Heart left ventricle (tissue), 16 donors: ENCODE measurements at places on chromosomes 13 and 19. TPM values are rescaled to one million over a fixed set of nuclear protein-coding genes. Genes with fewer than 3 reads are reported as not detected.

Gene ZNF723
- not detected for total RNA-seq

DNA sequence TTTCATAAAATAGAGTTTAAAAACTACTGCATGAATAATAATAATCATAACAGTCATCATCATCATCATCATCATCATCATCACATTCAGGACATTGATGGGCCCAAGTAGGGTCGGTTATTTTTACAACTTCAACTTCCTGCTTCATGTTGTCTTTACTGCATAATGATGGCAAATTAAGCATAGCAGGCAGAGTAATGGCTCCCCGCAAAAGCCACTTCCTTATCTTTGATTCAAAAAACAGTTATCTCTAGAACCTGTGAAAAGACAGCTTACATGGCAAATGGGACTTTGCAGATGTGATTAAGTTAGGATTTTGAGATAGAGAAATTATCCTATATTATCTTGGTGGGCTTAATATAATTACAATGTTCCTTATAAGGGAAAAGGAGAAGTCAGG lies 792.9 kb downstream of the LIG4 start:
- DNase-seq = no peak

Gene EHD2
- 82.4 TPM for total RNA-seq

DNA sequence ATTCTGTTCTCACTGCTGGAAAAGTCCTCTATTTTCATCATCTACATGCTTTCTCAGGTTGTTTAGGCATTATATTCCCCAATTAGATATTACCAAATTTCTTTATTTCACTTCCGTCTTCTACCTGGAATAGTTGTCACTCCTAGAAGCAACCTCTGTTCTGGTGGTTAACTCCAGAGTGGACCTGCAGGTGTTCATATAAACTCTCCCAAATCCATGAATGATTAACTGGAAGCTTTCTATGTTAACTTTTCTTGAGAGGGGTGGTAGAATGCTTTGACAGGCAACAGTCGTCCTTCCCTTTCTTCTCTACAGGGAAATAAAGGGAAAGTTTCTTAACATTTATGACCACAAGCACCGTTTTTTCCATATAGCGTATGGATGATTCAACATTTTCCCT lies 48.4 kb upstream of the UFM1 start:
- no peak for DNase-seq

Gene CEACAM7
- not detected for total RNA-seq

Gene KIR2DL4
- total RNA-seq = not detected

DNA sequence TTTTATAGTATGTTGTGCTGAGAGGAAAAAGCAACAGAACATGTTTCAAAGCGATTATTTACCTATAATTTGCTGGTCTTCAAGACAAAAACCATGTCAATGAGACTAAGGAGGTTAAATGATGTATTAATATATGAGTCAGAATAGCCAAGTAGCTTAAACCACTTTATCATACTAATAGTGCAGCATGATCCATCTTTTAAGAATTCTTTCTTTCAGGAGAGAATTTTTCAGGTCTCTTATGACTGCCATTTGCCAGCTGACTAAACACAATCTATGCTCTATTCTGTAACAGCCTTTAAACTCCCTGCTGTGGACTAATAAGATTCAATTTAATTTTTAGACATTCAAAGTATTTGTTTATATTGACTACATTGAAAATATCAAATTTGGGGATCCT lies 93.7 kb downstream of the TRPC4 start:
- no peak for DNase-seq

Gene CCNE1
- total RNA-seq = 2.0 TPM

- no peak for DNase-seq
Measured at GRCh38 chr19:39568604-39569003, 28.6 kb upstream of the EID2 start.

- DNase-seq = no peak
Measured at GRCh38 chr13:59488436-59488835, 675.3 kb downstream of the DIAPH3 start.

Gene ZNF541
- 0.73 TPM for total RNA-seq

- no peak for DNase-seq
Measured at GRCh38 chr13:113734826-113735125, 24.2 kb upstream of the TMEM255B start.

Gene PMIS2
- not detected for total RNA-seq

Gene GPR12
- 0.20 TPM for total RNA-seq

DNA sequence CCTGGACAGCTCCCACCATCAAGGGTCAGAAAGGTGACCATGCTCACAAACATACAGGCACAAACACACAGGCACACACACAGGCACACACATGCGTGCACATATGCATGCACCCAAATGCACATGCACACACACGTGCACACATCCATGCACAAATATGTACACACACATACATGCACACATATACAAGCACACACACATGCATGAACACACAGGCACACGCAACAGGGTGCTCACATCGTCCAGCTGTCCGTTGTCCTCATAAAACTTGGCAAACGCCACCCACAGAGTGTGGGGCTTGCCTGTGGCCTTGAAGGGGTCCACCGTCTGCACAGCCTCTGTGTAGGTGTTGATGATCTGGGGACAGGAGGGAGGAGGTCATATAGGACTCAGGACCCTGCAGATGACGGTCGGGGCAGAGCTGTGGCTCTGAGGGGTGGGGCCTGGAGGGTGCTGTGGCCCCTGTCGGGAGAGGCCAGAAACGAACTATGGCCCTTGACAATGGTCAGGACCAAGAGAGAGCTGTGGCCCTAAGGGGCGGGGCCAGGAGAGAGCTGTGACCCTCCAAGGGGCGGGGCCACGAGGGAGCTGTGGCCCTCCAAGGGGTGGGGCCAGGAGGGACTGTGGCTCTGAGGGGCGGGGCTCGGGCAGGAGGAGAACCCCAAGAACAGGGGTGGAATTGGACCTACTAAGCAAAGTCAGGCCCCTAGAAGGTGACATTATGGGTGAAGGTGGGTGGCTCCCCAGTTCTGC lies 6.2 kb downstream of the XAB2 start:
- DNase-seq = no peak

Gene IGFL2
- total RNA-seq = not detected

DNA sequence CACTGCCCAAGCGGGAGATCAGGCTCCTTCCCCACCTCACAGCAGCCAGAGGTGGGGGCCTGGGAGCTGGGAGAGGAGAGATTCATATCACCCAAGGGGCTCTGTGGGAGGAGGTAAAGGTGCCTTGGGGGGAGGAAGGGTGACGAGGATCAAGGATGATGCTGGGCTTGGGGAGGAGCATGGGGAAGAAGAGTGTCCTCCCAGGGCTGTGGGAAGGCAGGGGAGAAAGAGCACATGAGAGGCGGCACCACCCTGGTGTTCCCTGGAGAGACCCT lies 82.7 kb downstream of the ANKRD10 start:
- DNase-seq = no peak

DNA sequence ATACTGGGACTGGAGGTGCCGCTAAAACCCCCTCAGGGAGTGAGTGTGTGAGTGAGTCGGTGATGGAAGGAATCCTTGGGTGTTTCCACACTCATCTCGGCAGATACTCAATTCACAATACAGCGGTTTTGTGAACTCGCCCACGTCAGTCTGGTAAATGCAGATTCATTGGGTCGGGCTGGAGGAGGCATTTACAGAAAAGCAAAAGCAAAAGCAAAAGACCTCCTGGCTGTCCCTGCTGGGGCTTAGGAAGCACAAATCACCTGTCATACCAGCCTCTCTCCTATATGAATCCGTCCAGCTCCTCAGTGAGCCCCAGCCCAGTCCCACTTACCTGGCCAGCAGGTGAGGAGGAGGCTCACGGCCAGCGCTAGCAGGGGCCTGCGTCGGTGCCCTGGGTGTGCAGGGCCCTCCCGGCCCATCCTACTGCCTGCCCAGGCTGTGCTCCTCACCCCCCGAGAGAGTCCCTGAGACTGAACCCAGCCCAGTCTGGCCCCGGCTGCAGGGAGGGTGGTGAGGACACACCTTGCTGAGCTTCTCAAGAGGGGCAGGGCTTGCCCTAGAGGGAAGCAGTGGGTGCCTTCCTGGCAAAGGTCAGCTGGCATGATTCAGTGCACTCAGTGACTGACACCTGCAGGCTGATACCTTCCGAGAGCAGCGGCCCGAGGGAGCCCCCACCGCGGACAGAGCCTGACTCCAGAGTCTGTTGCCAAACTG lies at the start of gene MUC16:
Gene MUC16 (minus strand): TSS at position 475 of the 717 bp plus-strand sequence.
- DNase-seq = no peak

- peak; percentile 91 for DNase-seq
Measured at GRCh38 chr19:10270616-10271394, at the start of gene ICAM1. TSS of gene ICAM1 (plus strand) at chr19:10271120. CDS start at chr19:10271160, 40 bp downstream.

GRCh38 chr13:114079601-114080536 lies 52.6 kb downstream of the RASA3 start:
- no peak for DNase-seq

- no peak for DNase-seq
Measured at GRCh38 chr13:24253520-24254145, 55.7 kb upstream of the C1QTNF9 start.

Gene IGFL1
- total RNA-seq = not detected

DNA sequence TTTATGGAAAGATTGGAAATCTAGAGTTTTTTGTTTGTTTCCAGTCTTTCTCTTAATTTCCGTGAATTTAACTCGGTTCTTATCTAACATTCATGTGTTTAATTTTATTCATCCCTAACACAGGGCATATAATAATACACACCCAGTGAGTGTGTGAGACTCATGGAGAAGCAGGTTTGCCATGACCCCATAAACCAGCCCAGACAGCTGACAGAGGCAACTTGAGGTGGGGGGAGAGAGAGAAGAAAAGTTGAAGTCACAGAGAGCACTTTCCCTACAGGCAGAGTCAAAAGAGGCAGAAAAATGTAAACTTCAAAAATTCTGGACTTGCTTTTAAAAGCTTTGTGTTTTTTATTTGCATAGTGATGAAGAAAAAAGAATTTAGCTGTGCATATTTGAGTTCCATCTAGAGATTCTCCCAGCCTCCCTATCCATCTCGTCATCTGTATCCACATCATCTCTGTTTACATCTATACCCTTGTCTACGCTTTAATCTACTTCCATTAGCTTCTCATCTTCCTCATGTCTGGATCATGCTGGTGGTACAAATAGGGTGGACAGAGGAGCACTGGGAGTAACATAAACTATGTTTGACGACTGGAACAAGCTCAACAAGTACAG lies 60.2 kb downstream of the THSD1 start:
- DNase-seq = no peak

Gene ZBTB32
- total RNA-seq = not detected

GRCh38 chr13:41675306-41675705 lies 218.0 kb downstream of the RGCC start:
- DNase-seq = no peak

GRCh38 chr13:75935805-75936204 lies 299.7 kb downstream of the LMO7 start:
- no peak for DNase-seq

DNA sequence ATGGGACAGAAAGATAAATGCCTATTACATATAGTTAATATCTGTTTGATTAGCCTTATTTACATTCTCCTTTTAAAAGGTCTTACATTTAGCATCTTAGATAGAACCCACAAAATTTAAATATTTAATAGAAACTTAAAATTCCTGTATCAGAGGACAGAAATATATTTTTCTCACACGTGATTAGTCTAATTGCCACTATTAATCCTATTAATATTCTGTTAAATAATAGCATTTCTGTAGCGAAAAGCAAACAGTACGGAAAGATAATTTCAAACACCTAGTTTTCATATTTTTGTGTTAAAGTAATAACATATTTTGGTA lies 380 bp upstream of the ZNF30 start:
- DNase-seq = no peak

Gene NTN5
- total RNA-seq = 0.20 TPM

GRCh38 chr13:29810145-29810742 lies 40.2 kb downstream of the UBL3 start:
- no peak for DNase-seq

Gene CD37
- 4.2 TPM for total RNA-seq

- DNase-seq = no peak
Measured at GRCh38 chr19:12350185-12350889, 15.1 kb downstream of the ZNF442 start.

DNA sequence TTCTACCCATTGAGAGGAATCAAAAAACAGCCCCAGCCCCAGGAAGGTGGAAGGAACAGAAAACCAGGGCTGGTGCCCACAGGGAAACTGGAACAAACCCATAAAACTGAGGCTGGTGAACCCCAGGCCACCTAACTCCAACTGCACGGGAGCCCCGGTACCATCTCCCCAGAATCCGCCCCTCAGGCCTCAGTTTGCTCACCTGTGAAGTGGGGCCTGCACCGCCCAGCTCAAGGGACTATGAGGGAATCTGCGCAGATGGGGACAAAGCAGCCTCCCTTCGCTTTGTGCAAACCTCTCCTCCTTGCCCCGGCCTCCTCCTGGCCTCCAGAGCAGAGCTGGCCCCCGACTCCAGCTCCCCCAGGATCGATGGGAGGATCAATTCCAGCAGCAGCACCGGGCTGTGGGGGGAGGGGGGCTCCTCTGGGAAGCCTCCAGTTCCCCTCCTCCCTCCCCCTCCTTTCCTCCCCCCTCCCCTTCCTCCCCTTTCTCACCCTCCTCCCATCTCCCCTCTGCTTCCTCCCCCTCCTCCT lies 9.1 kb upstream of the ONECUT3 start:
- no peak for DNase-seq

DNA sequence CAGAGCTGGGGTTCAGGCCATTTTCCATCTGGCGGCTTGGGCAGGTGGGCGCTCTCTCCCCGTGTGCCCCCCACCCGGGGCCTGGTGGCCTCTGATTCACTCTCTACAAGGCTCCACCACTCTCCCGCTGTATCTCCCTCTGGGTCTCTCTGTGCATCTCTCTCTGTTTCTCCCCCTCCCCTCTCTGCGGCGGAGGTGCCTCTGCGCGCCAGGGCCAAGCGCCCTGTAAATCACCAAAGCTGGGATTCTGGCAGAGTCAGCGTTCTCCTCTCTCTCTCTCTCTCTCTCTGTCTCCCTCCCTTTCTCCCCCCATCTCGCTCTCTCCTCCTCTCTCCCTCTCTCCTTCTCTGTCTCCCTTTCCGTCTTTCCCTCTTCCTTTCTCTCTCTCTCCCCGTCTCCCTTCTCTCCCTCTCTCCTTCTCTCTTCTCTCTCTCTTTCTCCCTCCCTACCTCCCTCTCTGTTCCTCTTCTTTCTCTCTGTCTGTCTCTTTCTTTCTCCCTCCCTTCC lies 3.9 kb downstream of the NFIC start:
- no peak for DNase-seq

Gene ZNF616
- total RNA-seq = 7.7 TPM

GRCh38 chr13:98460516-98460915 lies 116.4 kb downstream of the STK24 start:
- no peak for DNase-seq

Gene GAPDHS
- total RNA-seq = not detected

- DNase-seq = no peak
Measured at GRCh38 chr19:1457031-1457739, 7.3 kb downstream of the APC2 start.

Gene KLK4
- total RNA-seq = not detected

Gene ZNF358
- total RNA-seq = 70.9 TPM

Gene ZNF729
- not detected for total RNA-seq

DNA sequence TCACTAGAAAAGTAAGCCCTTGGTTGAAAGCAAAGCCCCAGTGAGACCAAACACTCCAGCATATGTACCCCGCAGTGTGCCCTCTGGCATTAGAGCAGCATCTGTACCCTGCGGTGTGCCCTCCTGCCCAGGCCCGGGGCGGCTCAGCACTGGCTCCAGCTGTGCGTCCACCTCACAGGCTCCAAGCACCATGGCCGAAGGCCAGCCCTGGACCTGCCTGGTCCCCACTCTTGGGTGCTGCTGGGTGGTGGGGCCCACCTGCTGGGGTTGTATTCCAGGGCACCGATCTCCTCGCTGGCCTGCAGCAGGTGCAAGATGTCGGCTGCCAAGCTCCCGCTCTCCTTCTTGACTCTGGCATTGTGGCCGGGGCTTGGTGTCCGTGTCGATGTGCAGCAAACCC lies 230.2 kb downstream of the TUBA3C start:
- no peak for DNase-seq

Gene LYPD5
- total RNA-seq = 1.2 TPM
